Activated T-helper 1 cell treated with anti-CD3 and anti-CD28 coated beads, Interleukin-12 subunit alpha, Interleukin-12 subunit beta, Interleukin-2, Interleukin-4 antibody, amounts not matched to agents 30 ng/mL and 10 ng/mL and 1 ng/mL, durations not matched to agents 14 hours and 24 hours and 36 hours (primary cell): ENCODE measurements at places on chromosomes 2 and 18. TPM values are rescaled to one million over a fixed set of nuclear protein-coding genes. Genes with fewer than 3 reads are reported as not detected.

- H3K4me1 ChIP-seq = peaks cover 14% of the 10 kb centered on the region
- no peak overlapping the region for H3K4me3 ChIP-seq
- H3K36me3 ChIP-seq = no peaks in the 10 kb centered on the region
These were observed 63.3 kb upstream of the GALNT5 start for GRCh38 chr2:157194097-157194688.

DNA sequence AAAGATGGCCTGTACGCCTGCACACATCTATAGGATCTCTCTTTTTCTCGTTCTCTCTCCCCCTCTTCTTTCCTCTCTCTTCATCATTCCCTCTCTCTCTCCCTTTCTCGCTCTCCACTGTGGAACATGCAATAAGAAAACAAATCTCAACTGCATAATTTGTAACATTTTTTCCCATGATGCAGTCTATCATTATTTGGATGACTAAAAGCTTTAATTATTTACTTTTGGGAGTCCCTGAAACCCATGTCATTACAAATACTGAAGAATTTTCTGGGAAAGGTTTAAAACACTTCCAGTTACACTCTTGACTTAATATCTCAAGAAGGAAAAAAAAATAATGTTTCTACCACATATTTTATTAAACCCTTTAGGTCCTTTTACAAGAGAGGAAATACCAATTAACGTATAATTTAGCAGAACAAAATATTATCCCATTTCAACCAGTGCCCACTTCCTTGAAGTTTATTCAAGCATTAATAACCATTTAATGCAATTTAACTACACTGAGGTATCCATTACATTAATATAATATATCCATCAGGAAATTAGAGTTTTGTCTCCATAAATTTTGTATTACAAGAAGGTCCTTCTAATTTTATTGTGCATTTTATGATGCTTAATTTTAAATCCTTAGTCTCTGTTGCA, 1615.2 kb upstream of the ACVR2A start:
- H3K36me3 ChIP-seq = no peaks in the 10 kb centered on the region
- no peaks in the 10 kb centered on the region for H3K27me3 ChIP-seq
- H3K4me1 ChIP-seq = no peaks in the 10 kb centered on the region
- H3K27ac ChIP-seq = no peak overlapping the region
- H3K4me3 ChIP-seq = no peak overlapping the region

- no peak overlapping the region for H3K27ac ChIP-seq
- H3K4me1 ChIP-seq = no peaks in the 10 kb centered on the region
- no peak overlapping the region for H3K4me3 ChIP-seq
- no peaks in the 10 kb centered on the region for H3K36me3 ChIP-seq
- H3K27me3 ChIP-seq = peaks cover 5% of the 10 kb centered on the region
These were observed 193.5 kb downstream of the SS18 start for GRCh38 chr18:25896956-25897355.

- H3K27ac ChIP-seq = no peak overlapping the region
- DNase-seq = no peak
- no peak overlapping the region for H3K4me3 ChIP-seq
- H3K4me1 ChIP-seq = no peaks in the 10 kb centered on the region
- no peaks in the 10 kb centered on the region for H3K27me3 ChIP-seq
These were observed 14.2 kb downstream of the IDH1 start for GRCh38 chr2:208240619-208241209.

- no peak for DNase-seq
- no peak overlapping the region for H3K4me3 ChIP-seq
- H3K27me3 ChIP-seq = peaks cover 8% of the 10 kb centered on the region
- H3K36me3 ChIP-seq = peaks cover 9% of the 10 kb centered on the region
- peak overlapping the region; percentile 83 for H3K27ac ChIP-seq
- peaks cover 8% of the 10 kb centered on the region for H3K4me1 ChIP-seq
These were observed 494 bp upstream of the ROCK1 start for GRCh38 chr18:21112140-21112473.

GRCh38 chr18:22346953-22347605, 70.6 kb downstream of the CTAGE1 start:
- H3K4me3 ChIP-seq = no peak overlapping the region
- H3K4me1 ChIP-seq = no peaks in the 10 kb centered on the region
- no peak overlapping the region for H3K27ac ChIP-seq
- no peak for DNase-seq
- peaks cover 48% of the 10 kb centered on the region for H3K27me3 ChIP-seq
- H3K36me3 ChIP-seq = no peaks in the 10 kb centered on the region

- no peaks in the 10 kb centered on the region for H3K4me1 ChIP-seq
- H3K4me3 ChIP-seq = no peak overlapping the region
- no peaks in the 10 kb centered on the region for H3K36me3 ChIP-seq
- H3K27me3 ChIP-seq = no peaks in the 10 kb centered on the region
These were observed 438.4 kb upstream of the SPRED2 start for GRCh38 chr2:65870826-65871225.

The ONECUT2 gene
- under 0.01 TPM in 1 of 2 replicates, not detected in the other for total RNA-seq

The HOXD4 gene
- total RNA-seq = not detected in 2 replicates

The MC2R gene
- not detected in 2 replicates for total RNA-seq

The CELF4 gene
- total RNA-seq = not detected in 2 replicates
